NCI-H1105 (cell line): ENCODE measurements at places on chromosomes 2 and 18.

GRCh38 chr18:9237981-9238380 lies 96.6 kb upstream of the TWSG1 start:
- no peak for DNase-seq

GRCh38 chr2:216925636-216926366 lies 65.9 kb upstream of the TNP1 start:
- DNase-seq: no peak

GRCh38 chr2:60446413-60447267 lies 106.8 kb downstream of the BCL11A start:
- no peak for DNase-seq

GRCh38 chr2:180038997-180039396 lies 31.9 kb upstream of the CWC22 start:
- no peak for DNase-seq

- DNase-seq: no peak
These were observed 46.1 kb upstream of the THOC1 start for GRCh38 chr18:313931-314330.

GRCh38 chr2:11775384-11775783 lies 29.0 kb downstream of the LPIN1 start:
- DNase-seq: no peak

- DNase-seq: peak; percentile 11
These were observed 758 bp downstream of the SCLY start for GRCh38 chr2:238061315-238062202.

- DNase-seq: no peak
These were observed 30.1 kb upstream of the THOC1 start for GRCh38 chr18:297936-298335.

DNA sequence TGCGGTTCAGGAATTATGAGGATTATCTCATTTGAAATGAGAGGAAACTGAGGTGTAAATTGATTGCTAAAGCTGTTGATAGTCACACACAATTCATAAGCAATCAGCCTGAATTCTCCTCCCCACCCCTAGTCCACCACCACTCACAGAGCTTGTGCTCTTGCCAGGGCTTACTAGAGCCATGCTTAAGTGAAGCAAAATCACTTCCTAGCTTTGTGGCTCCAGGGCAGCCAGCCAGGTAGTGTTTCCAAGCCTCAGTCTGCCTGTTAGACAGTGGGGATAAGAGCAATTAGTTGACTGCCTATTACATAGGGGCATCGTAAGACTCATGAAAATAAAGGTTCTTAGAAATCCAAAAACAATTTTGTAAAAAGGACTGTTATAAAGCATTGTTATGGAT lies 87.2 kb downstream of the PKP4 start:
- DNase-seq: no peak

DNA sequence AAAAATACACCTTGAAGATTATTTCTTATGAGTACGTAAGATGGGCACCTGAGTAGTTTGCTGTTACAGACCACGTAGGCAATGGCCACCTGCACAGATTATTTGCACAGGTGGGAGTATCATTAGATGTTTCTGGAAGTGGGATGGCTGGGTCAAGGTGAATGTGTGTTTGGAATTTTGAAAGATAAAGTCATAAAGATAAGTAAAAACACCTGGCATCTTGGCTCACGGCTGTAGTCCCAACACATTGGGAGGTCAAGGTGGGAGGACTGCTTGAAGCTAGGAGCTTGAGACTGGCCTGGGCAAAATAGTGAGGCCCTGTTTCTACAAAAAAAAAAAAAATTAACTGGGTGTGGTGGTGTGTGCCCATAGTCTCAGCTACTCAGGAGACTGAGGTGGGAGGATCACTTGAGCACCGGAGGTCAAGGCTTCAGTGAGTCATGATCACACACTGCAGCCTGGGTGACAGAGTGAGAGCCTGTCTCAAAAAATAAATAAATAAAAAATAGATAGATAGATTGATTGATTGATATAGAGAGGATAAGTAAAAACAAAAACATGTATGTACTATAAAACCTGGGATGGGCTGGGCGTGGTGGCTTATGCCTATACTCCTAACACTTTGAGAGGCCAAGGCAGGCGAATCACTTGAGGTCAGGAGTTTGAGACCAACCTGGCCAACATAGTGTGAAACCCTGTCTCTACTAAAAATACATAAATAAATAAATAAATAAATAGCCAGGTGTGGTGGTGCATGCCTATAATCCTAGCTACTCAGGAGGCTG lies 30.4 kb downstream of the ODC1 start:
- no peak for DNase-seq

- DNase-seq: no peak
These were observed 123.2 kb upstream of the RPRM start for GRCh38 chr2:153601812-153602211.

GRCh38 chr2:78457269-78457668 lies 568.2 kb upstream of the REG3G start:
- no peak for DNase-seq

- DNase-seq: no peak
These were observed 835.5 kb upstream of the GCFC2 start for GRCh38 chr2:76546207-76546606.

DNA sequence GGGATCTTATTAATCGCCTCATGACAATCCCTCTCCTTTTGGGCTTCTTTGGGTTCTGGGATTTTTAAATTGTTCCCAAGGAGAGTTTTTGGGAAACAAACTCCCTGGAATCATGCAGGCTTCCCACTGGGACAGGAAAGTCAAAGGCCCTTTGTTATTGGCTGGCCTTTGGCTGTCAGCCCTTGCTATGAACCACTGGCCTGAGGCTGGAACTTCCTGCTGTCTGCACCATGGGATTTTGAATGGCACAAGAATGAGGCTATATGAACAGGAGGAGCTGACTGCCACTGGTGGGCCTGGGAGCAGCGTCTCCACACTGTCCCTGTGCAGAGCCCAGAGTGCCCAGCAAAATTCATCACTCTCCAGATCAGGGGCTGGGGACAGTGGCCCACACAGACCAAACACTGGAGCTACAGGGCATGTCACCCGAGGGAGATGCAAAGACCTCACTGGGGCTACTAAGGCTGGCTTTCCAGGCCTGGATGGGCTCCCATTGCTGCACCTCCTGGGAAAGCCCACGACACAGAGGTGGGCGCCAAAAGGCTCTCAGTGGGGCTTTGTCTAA lies 35.7 kb downstream of the STEAP3 start:
- DNase-seq: no peak

- no peak for DNase-seq
These were observed 155.4 kb upstream of the SMIM21 start for GRCh38 chr18:75582940-75583339.

DNA sequence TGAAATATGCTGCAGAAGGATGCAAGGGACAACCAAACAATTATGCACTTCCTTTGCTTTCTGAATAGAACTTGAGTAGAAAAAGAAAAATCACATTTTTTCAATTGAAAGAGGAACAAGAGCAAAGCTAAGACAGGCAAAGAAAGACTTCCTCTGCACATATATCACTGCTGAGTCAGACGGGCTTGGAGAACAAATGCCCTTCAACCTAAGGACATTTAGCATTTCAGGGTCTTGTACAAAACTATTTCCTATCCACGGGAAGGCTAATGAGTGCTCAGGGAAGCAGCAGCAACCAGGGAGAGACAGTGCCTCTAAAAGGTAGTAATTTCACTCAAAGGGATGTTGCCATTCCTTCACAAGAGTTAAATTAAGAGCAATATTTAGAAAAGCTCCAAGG lies 570.0 kb upstream of the GCFC2 start:
- no peak for DNase-seq

- no peak for DNase-seq
These were observed 215.8 kb upstream of the ACVR2A start for GRCh38 chr2:147628971-147629421.

GRCh38 chr2:148063633-148064032 lies 42.7 kb downstream of the MBD5 start:
- no peak for DNase-seq

- peak; percentile 49 for DNase-seq
These were observed 37.8 kb upstream of the MRPL19 start for GRCh38 chr2:75608684-75609333.

GRCh38 chr2:175955136-175955535 lies 46.9 kb downstream of the LNPK start:
- DNase-seq: no peak

DNA sequence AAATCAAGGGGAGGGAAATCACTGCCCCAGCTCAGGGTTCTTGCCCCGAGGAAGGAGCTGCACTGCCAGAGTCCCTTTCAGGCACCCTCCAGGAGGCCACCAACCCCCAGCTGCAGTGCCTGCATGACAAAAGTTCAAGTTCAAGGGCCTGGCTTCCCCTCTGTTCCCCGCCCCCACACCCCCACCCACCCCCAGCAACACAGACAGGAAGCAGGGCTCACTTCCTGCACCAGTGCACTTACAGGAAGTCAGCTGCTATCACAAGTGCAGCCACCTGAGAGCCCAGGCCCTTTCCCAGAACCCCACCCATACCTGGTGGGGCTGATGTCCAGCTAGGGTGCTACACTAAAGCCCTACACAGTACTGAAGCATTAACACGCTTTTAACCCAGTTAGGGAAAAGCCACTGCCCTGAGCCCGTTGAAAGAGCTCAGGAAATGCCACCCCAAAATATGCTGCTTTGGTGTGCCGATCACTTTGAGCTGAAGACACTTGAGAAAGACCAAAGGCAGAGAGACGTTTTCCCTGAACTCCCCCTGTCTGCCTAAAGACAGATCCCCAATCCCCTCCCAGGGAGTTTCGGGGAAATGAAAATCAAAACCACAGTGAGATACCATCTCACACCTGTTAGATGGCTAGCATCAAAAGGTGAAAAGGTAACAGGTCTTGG lies 109.9 kb upstream of the CAB39 start:
- DNase-seq: no peak
